ENCODE measurements at places on chromosomes 3 and 15.

GRCh38 chr3:2938711-2939110 lies 171.5 kb downstream of the IL5RA start:
- no peak for DNase-seq

DNA sequence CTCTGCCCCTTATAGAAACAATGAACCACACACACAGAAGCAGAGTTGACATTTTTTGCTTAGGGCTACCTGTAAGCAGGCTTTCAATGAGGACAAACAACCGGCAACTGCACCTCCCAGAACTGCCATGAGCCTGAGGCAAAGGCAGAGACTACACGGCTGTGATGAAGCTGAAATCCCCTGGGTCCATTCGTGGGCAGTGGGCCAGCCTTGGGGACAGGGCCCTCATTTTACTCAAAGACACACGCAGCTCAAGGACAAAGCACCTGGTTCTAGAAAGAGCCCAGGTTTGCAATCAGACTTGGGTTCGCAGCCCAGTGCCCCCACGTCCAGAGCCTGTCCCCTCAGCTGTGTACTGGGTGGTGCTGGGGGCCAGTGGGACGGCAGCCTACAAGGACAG lies 17.9 kb downstream of the FAM174B start:
- DNase-seq, result no peak

DNA sequence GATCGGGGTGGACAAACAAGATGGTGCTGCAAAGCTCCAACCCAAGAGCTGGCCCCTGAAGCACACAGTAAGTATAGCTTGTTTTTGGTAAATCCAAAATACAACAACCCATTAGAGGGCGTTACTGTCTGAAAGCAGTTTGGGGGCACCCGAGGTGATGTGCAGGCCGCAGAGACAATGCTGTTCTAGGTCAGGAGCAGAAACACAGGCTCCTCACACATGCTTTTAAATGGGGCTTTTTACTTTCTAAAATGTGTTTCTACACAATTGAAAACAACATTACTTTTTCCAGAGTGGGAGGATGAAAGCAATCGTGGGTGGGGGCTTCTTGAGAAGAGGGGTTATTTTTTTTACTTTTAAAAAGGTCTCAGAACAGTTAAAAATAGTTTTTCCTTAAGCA lies 1029.3 kb upstream of the CFAP20DC start:
- DNase-seq, result no peak

GRCh38 chr3:46386205-46386604 lies 15.5 kb downstream of the CCR5 start:
- DNase-seq, result peak; percentile 90

GRCh38 chr3:123449997-123450604 lies 1.2 kb upstream of the ADCY5 start:
- DNase-seq, result no peak

GRCh38 chr15:94526071-94526689 lies 294.8 kb downstream of the MCTP2 start:
- DNase-seq, result no peak

DNA sequence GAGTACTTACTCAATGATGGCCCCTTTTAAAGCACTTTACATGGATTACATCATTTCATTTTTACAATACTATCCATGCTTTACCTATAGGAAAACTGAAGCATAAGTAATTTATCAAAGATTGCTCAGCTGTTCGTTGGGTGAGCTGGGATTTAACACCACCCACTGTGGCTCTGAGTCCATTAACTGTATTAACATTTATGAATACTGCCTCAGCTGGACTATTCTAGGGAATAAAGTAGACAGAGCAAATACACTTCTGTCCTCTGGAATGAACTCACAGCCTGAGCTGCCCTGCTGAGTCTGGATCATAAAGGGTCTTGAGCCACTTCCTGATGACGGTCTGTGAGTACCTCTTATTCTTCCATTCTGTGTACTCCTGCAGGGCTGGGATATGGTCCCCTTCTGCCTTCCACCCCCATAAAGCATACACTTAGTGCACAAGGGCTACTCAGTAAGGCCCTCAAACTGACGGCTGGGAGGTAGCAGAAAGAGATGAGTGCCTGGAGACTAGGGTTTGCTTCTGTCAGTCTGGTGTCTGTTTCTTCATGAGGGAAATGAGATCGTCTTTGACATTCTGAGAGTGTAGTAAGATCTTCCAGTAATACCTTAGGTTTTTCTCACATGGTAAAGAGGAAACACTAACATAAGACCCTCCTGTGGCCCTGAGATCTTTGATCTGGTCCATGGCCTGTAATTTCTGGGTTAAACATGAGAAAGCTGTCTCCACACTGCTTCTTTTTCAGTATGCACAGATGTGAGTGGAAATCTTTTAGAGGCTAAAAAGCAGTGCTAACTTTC lies 12.6 kb upstream of the ST6GAL1 start:
- no peak for DNase-seq

DNA sequence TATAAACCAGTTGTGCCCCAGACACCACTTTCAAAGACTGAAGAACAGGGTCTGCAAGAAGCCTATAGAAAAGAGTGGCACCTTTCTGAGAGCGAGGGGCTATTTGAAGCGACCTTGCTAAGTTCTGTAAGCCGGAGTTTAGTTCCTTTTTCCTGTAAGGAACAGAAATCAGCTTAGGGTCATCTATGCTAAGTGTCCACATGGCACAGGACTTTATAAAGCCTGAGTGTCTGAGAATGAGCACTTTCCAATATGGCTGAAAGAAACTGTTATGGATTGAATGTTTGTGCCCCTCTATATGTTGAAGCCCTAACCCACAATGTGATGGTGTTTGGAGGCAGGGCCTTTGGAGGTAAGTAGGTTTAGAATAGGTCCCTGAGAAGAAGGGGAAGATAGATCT lies 4.0 kb upstream of the A4GNT start:
- no peak for DNase-seq

DNA sequence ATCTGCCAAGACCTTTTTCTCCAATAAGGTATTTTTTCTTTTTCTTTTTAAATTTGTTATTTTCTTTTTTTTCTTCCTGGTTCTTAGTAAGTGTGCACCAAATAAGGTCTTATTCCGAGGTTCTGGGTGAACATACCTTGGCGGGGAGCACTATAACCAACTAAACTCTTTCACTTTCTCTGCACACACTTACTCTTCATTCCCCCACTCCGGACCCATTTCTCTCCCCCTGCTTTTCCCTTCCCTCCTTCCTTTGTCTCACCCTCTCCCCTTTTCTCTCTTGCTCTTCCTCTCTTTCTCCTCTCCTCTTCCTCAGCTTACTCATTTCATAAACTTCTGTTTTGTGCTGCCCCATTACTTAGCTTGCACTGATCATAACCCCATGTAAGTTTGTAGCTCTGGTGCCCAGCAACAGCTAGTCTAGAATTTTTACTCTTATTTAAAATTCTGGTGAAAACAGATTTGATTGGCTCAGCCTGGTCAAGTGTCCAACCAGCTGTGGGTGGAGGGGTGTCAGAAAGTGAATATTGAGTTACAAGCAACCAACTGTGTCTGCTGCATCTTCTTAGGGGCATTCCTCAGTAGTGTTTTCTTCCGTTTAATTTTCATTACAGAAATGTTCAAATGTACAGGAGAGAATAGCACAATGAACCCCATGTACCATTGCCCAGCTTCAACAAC lies 297.5 kb downstream of the SHQ1 start:
- DNase-seq, result no peak

DNA sequence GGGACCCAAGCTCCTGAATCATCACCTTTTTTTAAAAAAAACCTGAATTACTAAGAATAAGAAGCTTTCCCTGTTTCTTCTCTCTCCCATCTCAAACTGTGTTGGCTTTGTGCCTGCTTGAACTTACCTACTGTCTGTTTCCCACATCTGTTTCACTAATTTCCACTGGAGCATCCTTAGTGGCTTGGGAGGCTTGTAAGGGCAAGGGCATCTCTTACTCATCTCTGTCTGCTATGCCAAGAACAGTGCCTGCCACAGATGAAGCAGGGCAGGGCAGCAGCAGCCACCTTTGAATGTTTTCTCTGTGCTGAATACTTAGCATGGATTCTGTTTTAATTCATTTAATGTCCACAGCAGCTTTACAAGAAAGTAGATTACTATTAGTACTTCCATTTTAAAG lies 42.3 kb downstream of the SNRK start:
- no peak for DNase-seq
